ENCODE measurements at places on chromosomes 7 and 10. TPM values are rescaled to one million over a fixed set of nuclear protein-coding genes. Genes with fewer than 3 reads are reported as not detected.

DNA sequence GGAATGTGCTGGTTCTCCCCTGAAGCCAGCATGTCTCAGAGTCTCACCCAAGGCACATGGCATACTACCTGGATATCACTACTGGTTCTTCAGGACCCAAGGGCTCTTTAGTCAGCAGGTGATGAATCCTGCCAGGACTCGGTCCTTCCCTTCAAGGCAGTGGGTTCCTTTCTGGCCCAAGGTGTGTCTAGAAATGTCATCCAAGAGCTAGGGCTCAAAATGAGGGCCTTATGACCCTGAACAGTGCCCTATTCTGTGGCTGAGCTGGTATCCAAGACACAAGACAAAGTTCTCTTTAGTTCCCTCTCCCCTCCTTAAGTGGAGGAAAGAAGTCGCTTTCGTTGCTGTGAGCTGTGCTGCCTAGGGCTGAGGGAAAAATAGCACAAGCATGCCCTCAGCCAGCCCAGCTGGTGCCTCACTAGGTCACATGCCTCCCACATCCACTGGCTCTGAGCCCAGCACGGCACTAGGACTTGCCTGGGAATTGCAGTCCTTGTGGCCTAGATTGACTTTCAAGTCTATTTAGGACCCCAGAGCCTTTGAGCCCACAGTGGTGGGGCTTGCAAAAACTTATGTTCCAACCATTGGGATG, 106.0 kb downstream of the BMS1 start:
- DNase-seq, result no peak

GRCh38 chr7:99730238-99730810, 4.7 kb downstream of the CYP3A7 start:
- no peak for DNase-seq

- DNase-seq, result no peak
Observed at GRCh38 chr7:151690606-151691005, 170.9 kb upstream of the RHEB start.

GRCh38 chr10:114265392-114266053, 26.5 kb downstream of the VWA2 start:
- DNase-seq, result peak; percentile 61

RBM20 gene
- 146 TPM for total RNA-seq

Data from heart right ventricle (tissue), 16 donors.